Activated T-helper 1 cell treated with anti-CD3 and anti-CD28 coated beads, Interleukin-2, amount 50 U/mL, for 16 hours (primary cell): ENCODE measurements at places on chromosomes 6 and 20.

DNA sequence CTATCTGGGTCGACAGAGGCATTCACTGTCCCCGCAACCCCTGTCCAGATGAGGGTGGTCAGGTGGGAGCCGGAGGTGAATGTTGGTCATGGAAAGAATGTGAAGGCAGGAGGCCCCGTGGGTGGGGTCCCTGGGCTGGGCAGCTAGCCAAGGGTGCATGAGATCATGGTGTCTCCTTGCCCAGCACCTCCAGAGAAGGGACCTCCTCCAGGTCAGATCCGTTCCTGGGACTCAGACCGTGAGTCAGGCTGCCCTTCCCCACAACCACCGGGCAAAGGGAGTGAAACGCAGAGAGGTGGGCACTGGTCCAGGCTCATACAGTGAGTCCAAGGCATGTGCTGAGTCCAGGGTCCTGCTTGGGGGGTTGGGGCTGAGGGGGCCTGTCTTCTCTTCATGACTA is 3.5 kb downstream of the FOXS1 start:
- DNase-seq = no peak

- DNase-seq = no peak
Measured at GRCh38 chr20:37520419-37520955, 563 bp upstream of the NNAT start.

DNA sequence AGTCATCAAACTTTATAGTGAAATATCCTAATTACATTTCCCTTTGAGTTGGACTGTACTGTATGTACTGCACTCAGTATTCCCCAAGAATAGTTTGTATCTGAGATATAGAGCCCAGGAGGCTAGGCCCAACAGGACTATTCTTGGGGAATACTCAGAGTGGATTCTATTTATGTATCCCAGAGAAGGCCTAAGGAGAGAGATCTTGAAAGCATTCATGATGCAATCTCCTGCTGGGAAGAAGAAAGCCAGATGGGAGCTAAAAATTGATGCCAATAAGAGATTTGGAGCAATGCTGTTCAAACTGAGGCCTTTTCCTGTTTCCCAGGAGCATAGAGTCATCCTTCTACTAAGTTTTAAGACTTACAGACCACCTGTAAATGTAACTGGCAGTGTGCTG is 452.1 kb upstream of the PLCB4 start:
- no peak for DNase-seq

DNA sequence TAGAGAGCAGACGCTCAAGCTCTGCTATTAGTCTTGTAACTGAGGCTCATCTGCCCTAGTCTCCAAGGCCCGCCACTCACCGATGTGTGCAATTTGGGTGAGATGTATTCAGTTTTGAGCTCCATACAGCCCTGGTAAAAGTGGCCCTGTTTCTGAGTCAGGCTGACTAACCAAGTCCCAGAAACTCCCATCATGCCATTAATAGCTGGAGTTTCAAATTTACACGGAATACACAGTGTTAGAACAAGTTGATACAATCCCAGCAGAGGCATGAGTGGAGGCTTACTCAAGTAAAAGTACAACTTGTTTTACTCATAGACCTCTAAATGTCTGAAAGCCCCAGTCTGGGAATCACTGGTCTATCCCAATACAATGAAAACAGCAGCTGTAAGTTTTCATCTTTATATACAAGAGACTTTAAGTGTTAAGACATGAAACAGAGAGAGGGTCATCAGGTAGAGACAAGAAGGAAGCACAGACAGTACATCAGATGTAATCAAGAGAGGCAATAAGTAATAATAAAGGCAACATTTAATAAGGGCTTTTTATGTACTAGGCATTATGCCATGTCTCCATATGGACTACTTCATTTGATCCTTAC is 42.4 kb downstream of the RTN4IP1 start:
- DNase-seq = no peak

GRCh38 chr6:63864061-63864460 is 228.5 kb downstream of the PHF3 start:
- no peak for DNase-seq

DNA sequence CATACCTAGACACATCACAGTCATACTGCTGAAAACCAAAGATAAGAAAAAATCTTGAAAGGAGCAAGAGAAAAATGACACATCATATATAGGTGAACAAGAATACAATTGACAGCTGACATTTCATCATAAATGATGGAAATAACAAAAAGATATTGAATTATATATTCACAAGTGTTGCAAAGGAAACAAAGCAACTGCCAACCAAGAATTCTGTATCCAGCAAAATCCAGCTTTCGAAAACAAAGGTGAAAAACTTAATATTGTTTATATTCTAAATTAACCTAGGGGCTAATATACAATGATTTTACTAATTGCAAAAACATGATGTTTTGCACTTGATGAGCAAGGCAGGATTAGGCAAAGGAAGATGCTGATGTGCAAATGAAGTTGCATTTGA is 84.3 kb downstream of the MOXD1 start:
- DNase-seq = no peak
